ENCODE measurements at places on chromosomes 2 and 18.

- no peak for DNase-seq
Measured at GRCh38 chr18:47249314-47249981, 2.0 kb downstream of the SKOR2 start.

DNA sequence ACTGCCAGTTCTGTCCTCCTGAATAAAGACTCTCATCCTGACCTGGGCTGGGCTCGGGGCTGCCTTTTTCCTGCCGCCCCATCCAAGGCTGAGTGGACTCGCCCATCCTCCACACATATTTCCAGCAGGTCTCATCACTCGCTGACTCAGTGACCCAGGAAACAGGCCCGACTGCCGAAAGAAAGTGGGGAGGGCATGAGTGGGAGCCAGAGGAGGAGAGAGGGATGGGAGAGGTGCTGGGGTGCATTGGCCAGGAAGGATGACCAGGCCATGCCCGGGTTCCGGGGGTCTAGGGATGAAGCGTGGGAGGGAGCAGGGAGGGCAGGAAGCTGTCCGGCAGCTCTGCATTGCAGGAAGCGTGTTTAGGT lies 66.7 kb downstream of the TWIST2 start:
- peak; percentile 82 for DNase-seq

- no peak for DNase-seq
Measured at GRCh38 chr2:6835467-6835866, 30.2 kb downstream of the CMPK2 start.

GRCh38 chr2:43707255-43708015 lies 31.2 kb upstream of the C1GALT1C1L start:
- peak; percentile 63 for DNase-seq

DNA sequence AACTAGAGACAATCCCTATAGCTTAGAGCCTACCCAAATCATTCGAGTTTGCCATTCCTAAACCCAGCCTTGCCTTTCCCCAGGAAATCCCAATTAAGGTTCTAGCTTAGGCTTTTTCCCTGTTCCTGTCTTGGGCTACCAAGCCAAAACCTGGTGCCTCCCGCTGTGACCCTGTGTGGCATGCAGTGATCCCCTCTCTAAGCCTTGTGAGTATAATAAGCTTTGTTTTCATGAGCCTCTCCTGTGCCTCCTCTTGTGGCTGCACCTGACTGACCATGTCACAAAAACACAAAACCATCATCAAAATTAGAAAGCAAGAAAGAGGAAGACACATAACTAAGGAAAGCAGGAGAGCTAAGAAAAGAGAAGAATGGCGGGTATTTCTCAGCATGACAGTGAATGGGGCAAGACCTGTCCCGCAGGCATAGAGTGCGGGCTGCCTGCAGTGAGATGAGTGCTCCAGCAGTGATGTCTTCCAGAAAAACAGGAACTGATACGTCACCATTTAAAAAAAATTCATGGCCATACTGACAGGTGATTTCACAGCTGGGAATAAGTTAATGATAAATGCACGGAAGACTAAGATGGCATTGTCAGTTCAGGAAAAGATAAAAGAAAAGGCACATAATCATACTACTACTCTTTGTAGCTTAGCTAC lies 9.2 kb upstream of the PAIP2B start:
- DNase-seq, result no peak

GRCh38 chr2:144596073-144596871 lies 76.4 kb upstream of the ZEB2 start:
- peak; percentile 42 for DNase-seq

DNA sequence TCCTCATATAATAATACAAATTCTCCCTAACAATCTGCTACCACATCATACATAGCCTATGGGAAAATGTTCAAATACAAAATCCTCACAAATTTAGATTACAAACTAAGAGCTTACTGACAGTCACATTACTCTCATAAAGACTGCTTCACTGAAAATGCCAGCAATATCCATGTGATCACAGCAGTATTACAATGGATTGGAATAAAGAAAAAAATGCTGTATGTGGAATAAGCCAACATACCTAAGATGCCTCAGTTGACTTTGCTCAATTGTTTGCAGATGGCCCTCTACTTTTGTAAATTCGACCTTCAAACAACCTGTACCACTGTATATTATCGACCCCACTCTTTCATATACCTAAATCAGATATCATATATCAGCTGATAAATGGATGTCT lies 88.7 kb downstream of the DYM start:
- peak; percentile 11 for DNase-seq

- DNase-seq, result no peak
Measured at GRCh38 chr18:7334973-7335568, 104.2 kb downstream of the LRRC30 start.

DNA sequence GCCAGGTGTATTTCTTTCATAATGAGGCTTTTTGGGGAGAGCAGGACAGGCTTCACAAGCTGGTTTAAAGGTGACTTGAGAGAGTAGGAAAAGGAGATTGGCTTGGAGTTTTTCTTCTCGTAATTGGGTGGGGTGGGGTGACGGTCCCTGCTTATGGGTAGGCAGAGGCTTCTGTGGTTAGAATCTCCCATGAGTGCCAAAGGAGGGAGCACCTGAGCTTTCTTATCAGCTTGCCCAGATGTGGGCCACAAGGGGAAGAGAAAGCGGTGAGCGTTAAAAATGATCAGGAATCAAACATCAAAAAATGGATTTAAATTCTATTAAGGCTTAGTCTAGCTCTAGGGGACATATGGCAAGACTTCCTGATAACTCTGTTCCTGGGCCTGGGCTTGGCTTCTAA lies 9.7 kb upstream of the PNPT1 start:
- DNase-seq, result no peak

DNA sequence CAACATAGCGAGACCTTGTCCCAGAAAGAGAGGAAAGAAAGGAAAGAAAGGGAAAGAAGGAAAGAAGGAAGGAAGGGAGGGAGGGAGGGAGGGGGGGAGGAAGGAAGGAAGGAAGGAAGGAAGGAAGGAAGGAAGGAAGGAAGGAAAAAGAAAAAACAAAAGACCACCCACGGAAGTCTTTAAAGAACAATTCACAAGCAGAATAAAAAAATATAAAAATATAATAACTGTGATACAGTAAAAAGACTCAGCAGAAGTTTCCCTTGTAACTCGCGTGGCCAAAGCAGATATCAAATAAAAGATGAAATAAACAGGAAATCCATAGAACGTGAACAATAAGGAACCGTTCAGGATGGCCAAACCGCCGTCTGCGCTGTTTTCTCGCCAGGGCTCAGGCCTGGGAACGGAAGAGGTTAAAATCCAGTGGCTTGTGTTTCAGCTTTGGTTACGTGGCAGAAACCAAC lies 1.2 kb upstream of the SLC1A4 start:
- DNase-seq, result no peak

DNA sequence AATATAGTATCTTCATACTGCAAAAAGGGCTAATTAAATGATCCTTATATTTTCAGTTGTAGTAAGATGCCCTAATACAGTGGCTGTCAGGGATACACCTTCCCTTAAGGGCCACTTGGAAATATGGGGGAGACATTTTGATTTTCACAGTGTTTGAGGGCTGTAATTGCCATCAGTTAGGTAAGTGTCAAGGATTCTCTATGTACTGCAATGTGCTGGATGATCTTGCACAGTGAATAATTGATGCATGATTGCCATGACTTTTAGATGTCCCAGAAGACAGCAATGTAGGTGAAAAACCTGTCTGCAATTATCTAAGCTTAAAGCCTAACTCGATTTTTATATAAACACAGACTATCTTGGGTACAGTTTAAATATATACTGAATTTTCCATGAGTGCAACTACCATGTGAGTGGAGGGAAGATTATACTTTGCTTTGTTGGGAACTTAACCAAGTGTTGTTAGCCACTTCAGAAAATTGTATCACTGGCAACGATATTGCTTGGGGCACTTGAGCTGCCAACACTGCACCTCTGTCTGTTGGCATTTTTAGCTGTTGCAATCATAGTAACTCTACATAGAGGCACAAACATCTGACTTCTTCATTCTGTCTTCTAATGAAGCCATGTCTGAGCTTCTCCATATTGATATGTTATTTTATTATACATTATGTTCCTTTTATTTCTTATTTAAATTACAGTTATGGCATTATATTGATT lies 45.2 kb downstream of the MAIP1 start:
- no peak for DNase-seq

GRCh38 chr18:50014606-50015005 lies 180.3 kb downstream of the MYO5B start:
- no peak for DNase-seq

DNA sequence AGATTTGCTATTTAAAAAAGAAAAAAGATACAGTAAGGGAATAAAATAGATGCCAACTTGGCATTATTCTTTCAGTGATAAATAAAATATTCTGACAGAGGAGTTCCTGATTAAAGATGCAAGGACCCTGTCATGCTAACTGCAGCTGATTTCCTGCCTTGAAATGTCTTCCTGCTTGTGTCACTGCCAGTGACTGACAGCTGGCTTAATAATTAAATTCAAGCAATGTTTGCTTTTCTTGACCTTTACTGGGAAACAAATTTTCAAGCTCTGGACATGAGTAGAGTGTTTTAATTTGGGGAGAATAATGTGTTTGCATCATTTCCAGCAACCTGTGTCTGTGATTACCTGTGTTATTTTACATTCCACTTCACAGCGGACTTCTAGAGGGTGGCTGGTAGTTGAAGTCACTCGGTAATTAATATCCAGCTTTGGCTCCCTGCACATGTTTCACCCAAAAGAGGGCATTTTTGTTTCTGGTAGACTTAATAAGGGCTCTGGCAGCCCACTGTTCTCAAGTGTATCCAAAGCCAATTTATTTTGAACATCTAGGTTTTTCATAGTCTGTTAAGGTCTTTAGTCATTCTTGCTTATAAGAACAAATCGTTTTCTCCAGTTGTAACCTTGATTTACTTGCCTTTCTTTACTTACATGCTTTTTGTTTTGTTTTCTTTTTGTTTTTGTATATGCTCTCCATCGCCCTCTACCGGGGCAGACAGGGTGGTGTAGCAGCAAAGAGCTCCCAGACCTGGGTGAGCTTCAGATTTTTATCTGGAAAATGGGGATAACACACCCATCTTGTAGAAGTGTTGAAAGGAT lies 48.5 kb upstream of the PROKR1 start:
- DNase-seq, result peak; percentile 36

DNA sequence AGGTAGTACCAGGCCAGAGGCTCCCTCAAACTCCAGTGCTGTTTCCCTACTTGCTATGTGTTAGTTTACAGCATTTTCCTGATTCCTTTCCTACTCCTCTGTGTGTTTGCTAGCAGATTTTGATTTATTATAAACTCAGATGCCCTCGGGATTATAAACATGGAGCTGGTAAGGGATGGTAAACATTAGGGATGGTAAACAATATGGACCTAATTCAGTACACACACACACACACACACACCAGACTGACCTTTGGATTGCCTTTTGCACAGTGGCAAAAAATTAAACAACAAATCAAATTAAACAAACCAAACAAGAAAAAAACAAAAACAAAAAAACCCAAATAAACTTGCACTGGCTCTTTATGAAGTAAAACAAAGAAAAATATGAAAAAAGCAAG lies 55.4 kb upstream of the ACVR1 start:
- no peak for DNase-seq

GRCh38 chr2:3292416-3292815 lies 85.2 kb downstream of the EIPR1 start:
- no peak for DNase-seq

- DNase-seq, result no peak
Measured at GRCh38 chr18:77469131-77469530, 219.5 kb downstream of the GALR1 start.

GRCh38 chr2:223141606-223142005 lies 89.6 kb downstream of the KCNE4 start:
- no peak for DNase-seq

GRCh38 chr2:101030866-101031554 lies 28.9 kb downstream of the RPL31 start:
- no peak for DNase-seq

DNA sequence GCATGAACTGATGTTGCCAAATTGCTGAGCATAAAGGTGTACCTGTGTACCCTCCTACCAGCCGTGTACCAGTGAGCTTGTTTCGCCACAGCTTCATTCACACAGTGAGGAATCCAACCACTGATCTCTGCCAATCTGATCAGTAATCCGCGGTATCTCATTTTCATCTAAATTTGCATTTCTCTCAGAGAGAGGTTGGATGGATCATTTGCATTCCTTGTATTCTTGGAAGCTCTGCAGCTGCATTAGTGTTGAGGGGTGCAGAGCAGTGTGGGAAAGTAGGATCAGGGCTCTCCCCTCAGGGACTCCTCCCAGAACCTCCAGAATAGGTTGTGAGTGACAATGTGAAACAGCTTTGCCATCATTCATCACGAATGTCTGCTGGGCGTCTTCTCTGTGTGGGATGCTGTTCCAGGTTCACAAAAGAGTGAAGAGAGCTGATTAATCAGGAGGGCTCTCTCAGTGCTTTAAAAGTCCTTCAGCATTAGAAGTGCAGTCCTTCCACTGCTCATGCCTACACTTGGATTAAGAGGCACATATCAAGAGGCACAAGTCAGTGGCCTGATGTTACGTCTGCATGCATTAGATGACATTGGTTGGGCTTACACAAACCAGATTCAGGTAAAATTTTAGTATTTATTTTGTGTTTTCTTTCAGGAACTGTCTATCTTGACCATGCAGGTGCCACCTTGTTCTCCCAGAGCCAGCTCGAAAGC lies 7.5 kb downstream of the MOCOS start:
- no peak for DNase-seq

- DNase-seq, result peak; percentile 66
Measured at GRCh38 chr2:174012347-174013314, 47.5 kb upstream of the SP3 start.

DNA sequence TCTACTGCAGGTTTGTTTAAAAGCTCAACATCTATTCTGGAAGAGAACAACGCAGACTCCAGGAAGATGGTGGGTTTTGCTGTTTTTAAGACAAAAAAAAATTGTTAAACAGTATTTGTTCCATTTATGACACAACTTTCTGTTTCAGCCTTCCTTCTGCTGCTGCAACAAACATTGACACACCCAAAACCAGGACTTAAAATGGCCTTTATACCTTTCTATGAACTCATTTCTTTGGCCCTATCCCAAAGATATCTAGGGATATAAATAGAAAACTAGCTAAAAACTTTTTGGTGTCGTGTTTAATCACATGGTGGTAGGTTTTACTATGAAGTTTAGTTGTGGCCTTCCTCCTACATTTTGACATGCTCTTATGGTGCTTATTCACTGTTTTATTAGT lies 964 bp upstream of the GALNT3 start:
- no peak for DNase-seq

DNA sequence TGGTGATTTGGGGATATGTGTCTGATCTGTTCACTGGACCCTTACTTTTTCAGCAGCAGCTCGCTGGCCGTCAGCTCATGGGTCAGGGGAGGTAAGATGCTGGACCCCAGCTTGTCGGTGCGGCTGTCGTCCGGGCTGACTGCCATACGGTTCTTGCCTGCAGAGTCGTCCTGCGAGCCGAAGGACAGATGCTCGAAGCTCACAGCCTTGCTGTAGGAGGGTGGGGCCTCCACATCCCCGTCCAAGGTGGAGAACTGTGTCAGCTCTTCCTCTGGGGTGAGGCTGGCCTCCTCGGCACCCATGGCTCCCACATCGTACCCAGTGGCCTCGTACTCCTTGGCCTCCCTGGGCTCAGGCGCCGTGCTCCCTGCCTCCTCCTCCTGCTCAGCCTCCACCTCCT lies 179.5 kb downstream of the NAPG start:
- no peak for DNase-seq

- DNase-seq, result peak; percentile 30
Measured at GRCh38 chr2:99150706-99151105, 4.0 kb downstream of the TSGA10 start.

Measured in fibroblast of skin of right biceps (primary cell).